Upper lobe of left lung (tissue), 6 donors: ENCODE measurements at places on chromosomes 3 and 15.
A peak's percentile ranks its signal among the peaks of the same experiment; 100 is the strongest.

DNA sequence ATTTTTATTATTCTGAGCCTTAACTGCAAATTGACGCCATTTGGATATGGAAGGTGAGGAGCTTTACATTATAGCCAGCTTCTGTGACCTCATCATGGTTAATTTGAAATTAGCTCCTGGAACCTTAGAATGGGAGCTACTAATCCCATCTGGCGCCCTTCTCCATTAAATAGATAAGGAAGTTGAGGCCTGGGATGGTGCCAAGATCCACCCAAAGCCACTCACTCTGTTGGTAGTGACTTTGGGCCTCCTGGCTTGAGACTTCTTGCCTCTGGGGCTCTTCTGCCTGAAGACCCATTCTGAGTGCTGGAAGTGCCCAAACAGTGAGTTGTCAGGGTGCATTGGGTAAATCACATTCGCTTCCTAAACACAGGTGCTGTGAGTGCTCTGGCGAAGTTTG lies 12.0 kb upstream of the HMCES start:
- no peak for DNase-seq
- H3K27me3 ChIP-seq: no peaks in the 10 kb centered on the region
- H3K36me3 ChIP-seq: peaks cover 55% of the 10 kb centered on the region
- no peak overlapping the region for H3K27ac ChIP-seq

- DNase-seq: peak; percentile 30
- no peaks in the 10 kb centered on the region for H3K27me3 ChIP-seq
- no peak overlapping the region for H3K4me3 ChIP-seq
- no peak overlapping the region for H3K27ac ChIP-seq
Measured at GRCh38 chr15:39887832-39888231, 32.2 kb downstream of the GPR176 start.

GRCh38 chr3:8962226-8962861 lies 928 bp downstream of the RAD18 start:
- H3K4me1 ChIP-seq: peaks cover 14% of the 10 kb centered on the region
- H3K36me3 ChIP-seq: no peaks in the 10 kb centered on the region
- peak overlapping the region; percentile 88 for H3K4me3 ChIP-seq
- DNase-seq: no peak
- H3K27me3 ChIP-seq: no peaks in the 10 kb centered on the region

- no peaks in the 10 kb centered on the region for H3K36me3 ChIP-seq
- peaks cover 43% of the 10 kb centered on the region for H3K4me1 ChIP-seq
- peak overlapping the region; percentile 87 for H3K27ac ChIP-seq
- no peaks in the 10 kb centered on the region for H3K27me3 ChIP-seq
- no peak overlapping the region for H3K4me3 ChIP-seq
Measured at GRCh38 chr3:177361081-177361938, 164.0 kb upstream of the TBL1XR1 start.

GRCh38 chr3:11671648-11672100 lies 28.0 kb upstream of the VGLL4 start:
- H3K27me3 ChIP-seq: no peaks in the 10 kb centered on the region
- H3K4me1 ChIP-seq: peaks cover 7% of the 10 kb centered on the region
- no peak overlapping the region for H3K4me3 ChIP-seq

DNA sequence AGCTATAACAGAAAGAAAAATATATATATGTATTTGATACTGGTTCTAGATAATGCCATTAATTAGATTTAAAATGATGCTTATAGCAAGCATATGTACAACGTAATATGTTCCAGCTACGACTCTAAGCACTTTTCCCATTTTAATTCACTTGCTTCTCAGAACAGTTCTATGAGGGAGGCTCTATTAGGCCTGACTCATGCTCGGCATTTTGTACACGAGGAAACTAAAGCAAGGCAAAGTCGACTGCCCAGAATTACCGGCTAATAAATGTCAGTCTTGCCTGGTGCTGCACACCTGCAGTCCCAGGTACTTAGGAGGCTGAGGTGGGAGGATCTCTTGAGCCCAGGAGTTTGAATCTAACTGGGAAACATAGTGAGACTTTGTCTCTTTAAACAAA lies 106.0 kb downstream of the PTPRG start:
- H3K4me3 ChIP-seq: no peak overlapping the region
- H3K27ac ChIP-seq: no peak overlapping the region

DNA sequence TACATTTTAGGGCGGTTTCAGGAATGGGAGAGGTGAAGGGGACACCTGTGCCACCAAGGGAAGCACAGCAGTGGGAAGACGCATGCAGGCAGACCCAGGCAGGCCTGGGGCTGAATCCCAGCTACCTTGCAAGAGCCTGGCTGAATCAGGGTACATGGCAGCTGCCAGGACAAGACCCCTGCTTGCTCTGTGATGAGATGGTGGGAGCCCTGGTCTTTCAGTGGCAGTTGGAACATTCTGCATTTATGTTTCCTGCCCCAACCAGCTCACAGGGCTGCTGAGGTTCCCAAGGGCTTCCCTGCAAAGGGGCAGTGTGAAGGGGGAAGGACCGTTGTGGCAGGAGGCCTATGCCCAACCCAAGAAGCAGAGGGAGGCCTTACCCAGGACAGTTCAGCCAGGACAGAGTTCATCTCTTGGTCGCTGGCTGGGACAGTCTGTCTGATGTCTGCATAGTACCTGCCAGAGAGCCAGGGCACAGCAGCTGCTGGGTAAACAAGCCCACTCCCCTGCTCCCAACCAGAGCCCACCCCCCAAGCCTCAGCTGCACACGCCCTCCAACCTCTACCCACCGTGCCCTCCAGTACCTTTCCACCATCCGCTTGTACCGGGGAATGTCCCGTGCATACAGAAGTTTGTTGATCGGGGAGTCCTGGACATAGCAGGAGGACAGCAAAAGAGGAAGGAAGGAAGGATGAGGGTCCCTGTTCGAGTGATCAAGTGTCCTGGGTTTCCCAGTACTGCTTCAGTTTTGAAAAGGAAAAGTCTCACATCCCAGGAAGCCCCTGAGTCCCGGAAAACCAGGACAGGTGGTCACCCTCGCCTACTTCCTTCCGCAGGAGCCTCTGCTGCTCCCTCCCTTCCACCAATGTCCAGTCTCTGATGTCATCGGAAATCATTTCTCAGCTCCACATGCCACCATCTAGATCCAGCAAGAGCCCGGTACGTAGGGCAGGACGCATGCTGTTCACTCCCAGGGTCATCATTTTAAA lies 23.1 kb downstream of the PLXNB1 start:
- H3K4me1 ChIP-seq: no peaks in the 10 kb centered on the region
- H3K4me3 ChIP-seq: no peak overlapping the region
- H3K27me3 ChIP-seq: no peaks in the 10 kb centered on the region
- peaks cover 72% of the 10 kb centered on the region for H3K36me3 ChIP-seq
- no peak overlapping the region for H3K27ac ChIP-seq
- no peak for DNase-seq
